ENCODE measurements at places on chromosomes 4 and X.
A peak's percentile ranks its signal among the peaks of the same experiment; 100 is the strongest.

- peak; percentile 42 for DNase-seq
These were observed 284.6 kb upstream of the GATB start for GRCh38 chr4:152045449-152045806.

DNA sequence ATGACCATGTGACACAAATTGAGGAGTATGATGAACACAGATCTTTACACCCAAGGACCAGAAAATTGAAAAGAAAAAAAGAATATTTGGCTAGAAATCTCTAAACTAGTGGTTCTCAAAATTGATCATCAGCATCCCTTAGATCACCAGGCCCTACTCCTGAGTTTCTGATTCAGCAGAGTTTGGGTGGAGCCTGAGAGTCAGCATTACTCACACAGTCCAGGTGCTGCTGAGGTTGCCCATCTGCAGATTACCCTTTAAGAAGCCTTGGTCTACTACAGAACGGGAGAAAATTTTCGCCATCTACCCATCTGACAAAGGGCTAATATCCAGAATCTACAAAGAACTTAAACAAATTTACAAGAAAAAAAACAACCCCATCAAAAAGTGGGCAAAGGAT is 182.8 kb downstream of the MOSPD2 start:
- no peak for DNase-seq

- DNase-seq = no peak
These were observed 203.1 kb downstream of the BCOR start for GRCh38 chrX:39894683-39895082.

GRCh38 chrX:39815631-39816030 is 282.1 kb downstream of the BCOR start:
- no peak for DNase-seq

GRCh38 chr4:152328582-152328981 is 207.3 kb downstream of the FBXW7 start:
- DNase-seq = no peak

DNA sequence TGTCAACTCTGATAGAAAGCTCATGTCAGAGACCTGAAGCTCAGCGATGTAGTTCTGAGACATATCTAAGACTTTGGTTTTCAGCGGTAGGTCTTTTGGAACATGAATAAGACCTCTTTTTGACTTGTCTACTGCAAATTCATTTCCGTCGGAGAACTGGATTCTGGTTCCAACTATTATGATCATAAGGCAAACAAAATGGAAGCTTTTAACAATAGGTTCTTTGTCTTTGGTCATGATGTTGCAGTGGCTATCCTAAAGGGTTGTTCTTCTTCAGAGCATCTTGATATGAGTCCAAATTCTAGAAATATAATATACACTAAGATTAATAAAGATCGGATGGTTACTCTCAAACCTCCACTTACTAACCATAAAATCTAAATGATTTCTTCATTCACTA is 24.6 kb upstream of the TLR1 start:
- no peak for DNase-seq

DNA sequence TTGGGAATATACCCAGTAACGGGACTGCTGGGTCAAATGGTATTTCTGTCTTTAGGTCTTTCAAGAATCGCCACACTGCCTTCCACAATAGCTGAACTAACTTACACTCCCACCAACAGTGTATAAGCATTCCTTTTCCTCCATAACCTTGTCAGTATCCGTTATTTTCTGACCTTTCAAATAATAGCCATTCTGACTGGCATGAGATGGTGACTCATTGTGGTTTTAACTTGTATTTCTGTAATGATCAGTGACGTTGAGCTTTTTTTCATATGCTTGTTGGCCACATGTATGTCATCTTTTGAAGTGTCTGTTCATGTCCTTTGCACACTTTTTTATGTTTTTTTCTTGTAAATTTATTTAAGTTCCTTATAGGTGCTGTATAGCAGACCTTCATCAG is 81.2 kb downstream of the ADAM29 start:
- DNase-seq = no peak

DNA sequence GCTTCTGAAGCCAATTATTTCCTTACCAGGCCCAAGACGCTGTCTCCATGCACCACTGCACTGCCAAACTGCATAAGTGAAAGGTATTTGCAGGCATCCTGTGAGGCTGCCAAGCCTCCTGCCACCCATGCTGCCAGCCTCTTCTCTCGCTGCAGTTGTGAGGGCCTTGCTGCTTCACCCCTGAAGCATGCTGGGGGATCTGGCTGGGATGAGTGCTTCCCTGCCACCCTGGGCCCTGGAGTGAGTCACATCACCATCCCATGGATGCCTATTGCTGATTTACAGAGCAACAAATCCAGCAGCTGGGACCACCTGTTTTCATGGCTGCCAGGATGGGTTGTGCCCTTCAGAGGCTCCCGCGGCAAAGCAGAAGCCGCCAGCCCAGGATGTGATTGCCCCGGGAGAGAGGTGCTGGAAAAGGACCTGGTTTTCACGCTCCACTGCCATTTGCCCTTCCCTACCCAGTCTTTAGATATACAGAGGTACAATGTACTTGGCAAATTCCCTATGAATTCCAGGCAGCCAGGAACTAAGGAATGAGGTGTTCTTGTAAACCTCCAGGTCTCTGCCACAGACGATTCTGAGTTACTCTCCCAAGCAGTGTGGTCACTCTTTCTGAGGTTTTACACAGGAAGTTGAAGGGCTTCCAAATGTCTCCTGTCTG is 41.5 kb upstream of the PTCHD1 start:
- no peak for DNase-seq

DNA sequence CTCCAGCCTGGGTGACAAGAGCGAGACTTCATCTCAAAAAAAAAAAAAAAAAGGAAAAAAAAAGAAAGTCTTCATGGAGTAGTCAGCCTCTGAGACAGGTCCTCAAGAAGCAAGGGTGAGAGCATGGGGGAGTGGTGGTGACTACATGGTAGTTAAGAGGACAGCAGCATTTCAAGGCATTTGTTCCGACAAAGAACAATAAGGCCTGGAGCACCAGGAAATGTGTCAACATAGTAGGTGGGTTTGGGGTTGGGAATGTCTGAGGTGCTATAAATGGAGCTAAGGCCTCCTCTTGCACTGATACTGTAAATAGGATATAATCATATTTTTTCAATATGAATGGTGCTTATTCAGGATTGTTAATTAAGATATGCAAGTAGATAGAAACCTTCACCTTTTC is 34.4 kb downstream of the GPR82 start:
- DNase-seq = no peak

- peak; percentile 84 for DNase-seq
These were observed 278.2 kb upstream of the GATB start for GRCh38 chr4:152039023-152039481.

Measured in esophagus muscularis mucosa (tissue), 4 donors.